ENCODE measurements at places on chromosomes 5 and 9.

- H3K27ac ChIP-seq, result peak overlapping the region; percentile 88
- DNase-seq, result no peak
- no peak overlapping the region for H3K4me3 ChIP-seq
- H3K4me1 ChIP-seq, result peaks cover 26% of the 10 kb centered on the region
Observed at GRCh38 chr9:85212209-85212608, 529.5 kb downstream of the AGTPBP1 start.

DNA sequence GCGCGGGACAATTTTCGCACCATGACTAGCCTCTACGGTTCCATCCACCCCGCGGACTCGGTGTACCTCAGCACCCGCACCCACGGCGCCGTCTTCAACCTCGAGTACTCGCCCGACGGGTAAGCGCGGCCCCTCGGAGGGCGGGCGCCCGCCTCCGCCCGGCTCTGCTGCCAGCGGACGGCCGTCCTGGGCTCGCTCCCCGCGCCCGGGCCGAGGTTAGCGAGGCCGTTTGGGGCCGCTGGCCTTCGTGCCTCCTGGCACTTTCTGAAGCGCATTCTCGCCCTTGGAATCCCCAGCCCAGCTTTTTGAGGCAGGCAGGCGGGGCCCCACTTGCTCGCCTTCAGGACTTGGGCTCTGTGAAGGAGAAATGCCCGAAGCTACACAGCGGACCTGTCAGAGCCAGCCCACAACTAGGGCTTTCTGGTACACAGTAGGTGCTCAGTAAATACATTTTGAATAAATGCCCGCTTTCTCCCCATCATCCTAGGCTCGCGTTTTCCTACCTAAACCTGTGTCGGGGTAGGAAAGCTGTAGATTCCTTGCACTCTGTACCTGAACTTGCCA, 772 bp downstream of the DCAF10 start:
- H3K27ac ChIP-seq, result peak overlapping the region; percentile 64
- DNase-seq, result no peak
- no peaks in the 10 kb centered on the region for H3K27me3 ChIP-seq
- peaks cover 8% of the 10 kb centered on the region for H3K4me1 ChIP-seq

- no peaks in the 10 kb centered on the region for H3K36me3 ChIP-seq
- no peak overlapping the region for H3K27ac ChIP-seq
- H3K4me1 ChIP-seq, result no peaks in the 10 kb centered on the region
Observed at GRCh38 chr9:134939836-134940235, 22.1 kb upstream of the FCN1 start.

- H3K4me3 ChIP-seq, result no peak overlapping the region
- DNase-seq, result no peak
- H3K27ac ChIP-seq, result peak overlapping the region; percentile 100
Observed at GRCh38 chr5:1331861-1332405, 13.0 kb downstream of the CLPTM1L start.

- H3K27ac ChIP-seq, result no peak overlapping the region
- no peak overlapping the region for H3K4me3 ChIP-seq
- no peaks in the 10 kb centered on the region for H3K36me3 ChIP-seq
- no peaks in the 10 kb centered on the region for H3K27me3 ChIP-seq
- H3K4me1 ChIP-seq, result peaks cover 3% of the 10 kb centered on the region
Observed at GRCh38 chr5:169178754-169179153, 122.2 kb downstream of the SLIT3 start.

DNA sequence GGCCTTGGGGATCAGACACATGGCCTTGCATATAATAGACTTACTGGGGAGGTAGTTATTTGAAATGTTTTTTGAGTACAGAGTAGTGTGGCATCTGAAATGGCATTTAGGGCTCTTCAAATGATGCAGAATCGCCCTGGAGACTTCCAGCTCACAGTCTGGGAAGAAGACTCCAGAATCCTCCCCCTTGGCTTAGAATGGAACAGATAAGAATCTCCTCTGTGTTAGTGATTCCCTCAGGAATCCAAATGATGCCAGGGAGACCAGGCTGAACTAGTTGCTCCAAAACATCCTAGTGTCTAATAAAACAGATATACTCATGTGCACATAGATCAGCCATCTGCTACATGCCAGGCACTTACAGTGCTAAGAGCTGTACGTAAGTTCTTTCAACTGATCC, 38.6 kb upstream of the SMC5 start:
- no peak overlapping the region for H3K4me3 ChIP-seq
- H3K27me3 ChIP-seq, result no peaks in the 10 kb centered on the region

DNA sequence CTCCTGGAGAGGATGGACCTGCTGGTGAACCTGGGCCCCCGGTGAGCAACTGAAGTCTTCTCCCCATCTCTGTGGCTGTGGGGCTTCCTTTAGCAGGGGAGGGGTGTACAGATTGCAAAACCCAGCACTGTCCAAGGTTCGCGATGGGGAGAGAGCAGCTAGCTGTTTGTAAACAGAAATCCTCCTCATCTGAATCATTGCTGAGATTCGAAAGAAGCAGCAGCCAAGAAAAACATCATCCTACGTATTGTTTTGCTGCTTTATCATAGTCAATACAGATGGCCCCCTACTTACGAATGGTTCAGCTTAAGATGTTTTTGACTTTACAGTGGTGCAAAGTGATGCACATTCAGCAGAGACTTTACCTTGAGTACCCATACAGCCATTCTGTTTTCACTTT, 80.0 kb upstream of the TGFBR1 start:
- H3K36me3 ChIP-seq, result no peaks in the 10 kb centered on the region
- peaks cover 12% of the 10 kb centered on the region for H3K4me1 ChIP-seq
- no peak overlapping the region for H3K4me3 ChIP-seq
- DNase-seq, result no peak
- no peak overlapping the region for H3K27ac ChIP-seq

DNA sequence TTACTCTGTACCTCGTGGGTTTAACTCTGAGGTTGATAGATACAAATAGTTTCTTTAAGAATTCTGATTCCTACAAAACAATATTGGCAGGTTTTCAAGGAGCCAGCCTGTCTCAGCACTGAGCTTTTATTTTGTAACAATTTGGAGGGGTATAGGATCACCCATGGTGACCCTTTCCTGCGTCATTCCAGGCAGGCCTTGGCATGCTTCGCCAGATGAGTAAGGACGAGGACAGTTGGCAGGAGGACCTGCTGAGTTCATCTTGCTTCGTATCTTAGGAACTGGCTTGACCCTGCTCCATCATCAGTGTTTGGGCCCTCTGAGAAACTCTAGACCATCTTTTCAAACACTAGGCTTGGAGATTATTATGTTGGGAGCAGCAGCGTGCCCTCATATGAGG, 17.9 kb downstream of the ZNF462 start:
- no peaks in the 10 kb centered on the region for H3K27me3 ChIP-seq
- H3K27ac ChIP-seq, result peak overlapping the region; percentile 79
- H3K4me1 ChIP-seq, result peaks cover 78% of the 10 kb centered on the region
- DNase-seq, result peak; percentile 87

DNA sequence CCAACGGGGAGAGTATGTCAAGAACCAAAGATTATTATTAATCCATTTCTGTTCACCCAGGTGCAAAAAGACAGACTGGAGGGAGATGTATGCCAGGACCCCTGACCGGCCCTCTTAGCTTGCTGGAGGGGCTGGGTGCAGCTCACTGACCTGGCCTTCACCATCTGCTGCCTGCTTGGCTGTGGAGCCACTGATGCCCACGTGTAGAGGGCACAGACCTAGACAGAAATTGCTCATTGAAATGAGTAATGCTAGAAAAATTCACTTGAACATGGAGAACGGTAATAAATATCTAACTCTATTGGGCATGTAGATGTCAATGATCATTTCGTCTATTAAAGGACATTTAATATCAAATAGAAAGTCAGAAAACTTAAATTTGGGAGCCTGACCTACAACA, 58.8 kb upstream of the ERCC6L2 start:
- H3K4me1 ChIP-seq, result peaks cover 20% of the 10 kb centered on the region
- H3K36me3 ChIP-seq, result no peaks in the 10 kb centered on the region
- peak overlapping the region; percentile 40 for H3K27ac ChIP-seq
- H3K27me3 ChIP-seq, result no peaks in the 10 kb centered on the region
- no peak for DNase-seq

- no peak for DNase-seq
- H3K27ac ChIP-seq, result no peak overlapping the region
- no peak overlapping the region for H3K4me3 ChIP-seq
Observed at GRCh38 chr9:117835798-117836197, 131.6 kb downstream of the TLR4 start.

DNA sequence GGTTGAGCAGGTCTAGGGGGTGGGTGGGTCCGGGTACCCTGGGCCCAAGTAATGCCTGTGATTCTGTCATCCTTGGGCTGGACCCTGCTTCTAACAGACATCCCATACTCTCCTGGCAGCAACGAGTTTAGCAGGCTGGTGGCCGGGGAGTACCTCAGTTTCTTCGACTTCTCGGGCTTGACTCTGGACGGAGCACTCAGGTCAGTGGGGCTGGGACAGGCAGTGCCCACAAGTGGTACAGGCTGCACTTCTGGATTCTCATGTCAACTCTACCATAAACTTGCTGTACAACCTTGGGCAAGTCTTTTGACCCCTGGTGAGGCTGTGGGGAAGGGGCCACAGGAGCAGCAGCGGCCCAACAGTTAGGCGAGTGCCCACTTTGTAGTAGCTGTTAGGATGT, 21.8 kb downstream of the PSD2 start:
- no peak overlapping the region for H3K4me3 ChIP-seq
- no peak overlapping the region for H3K27ac ChIP-seq
- H3K27me3 ChIP-seq, result peaks cover 8% of the 10 kb centered on the region
- peak; percentile 37 for DNase-seq

GRCh38 chr5:124951661-124952060, 205.2 kb upstream of the ZNF608 start:
- no peaks in the 10 kb centered on the region for H3K27me3 ChIP-seq
- no peaks in the 10 kb centered on the region for H3K4me1 ChIP-seq
- H3K27ac ChIP-seq, result no peak overlapping the region

DNA sequence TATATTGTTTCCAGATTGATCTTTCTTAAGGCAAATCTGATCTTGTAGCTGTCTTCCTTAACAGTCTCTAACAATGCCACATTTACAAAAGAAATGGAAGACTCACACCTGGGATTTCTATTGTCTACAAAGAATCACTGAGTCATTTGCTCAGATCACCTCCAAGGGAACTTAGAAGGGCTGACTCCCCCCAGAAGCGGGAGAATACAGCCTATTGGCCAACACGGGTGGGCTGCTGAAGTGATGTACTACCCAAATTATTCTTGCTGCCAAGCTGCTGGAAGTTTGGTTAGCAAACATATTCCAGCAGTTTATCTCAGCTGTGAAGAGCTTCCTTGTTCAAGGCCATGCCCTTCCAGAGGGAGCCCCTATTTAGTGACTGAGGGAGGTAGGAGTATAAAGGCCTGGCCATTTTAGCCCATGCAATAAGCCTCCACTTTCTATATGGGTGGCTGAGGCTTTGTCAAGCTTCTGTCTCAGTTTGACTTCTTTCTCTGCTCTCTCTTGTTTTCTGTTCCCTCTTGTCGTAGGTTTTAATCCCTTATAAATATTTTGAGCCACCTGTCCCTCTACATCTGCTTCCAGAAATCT, 379.4 kb downstream of the PRR16 start:
- no peak for DNase-seq
- H3K4me1 ChIP-seq, result no peaks in the 10 kb centered on the region
- peaks cover 5% of the 10 kb centered on the region for H3K27me3 ChIP-seq
- H3K27ac ChIP-seq, result no peak overlapping the region
- no peaks in the 10 kb centered on the region for H3K36me3 ChIP-seq

DNA sequence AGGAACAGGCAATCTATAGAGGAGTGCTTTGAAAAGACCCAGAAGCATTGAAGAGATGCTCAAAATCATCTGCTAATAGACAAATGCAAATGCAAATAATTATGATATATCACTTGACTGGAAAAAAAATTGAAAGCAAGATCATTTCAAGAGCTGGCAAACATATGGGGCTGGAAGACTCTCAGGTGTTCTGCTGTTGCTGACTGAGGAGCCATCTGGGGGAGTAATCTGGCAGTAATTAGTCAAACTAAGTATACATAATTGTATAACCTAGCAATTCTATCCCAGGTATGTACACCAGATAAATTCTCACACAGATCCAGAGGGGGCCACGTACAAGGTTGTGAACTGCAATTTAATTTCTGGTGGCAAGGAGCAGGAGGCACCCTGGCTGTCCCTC, 4.6 kb upstream of the HMHB1 start:
- H3K4me3 ChIP-seq, result no peak overlapping the region
- no peak overlapping the region for H3K27ac ChIP-seq
- DNase-seq, result no peak

DNA sequence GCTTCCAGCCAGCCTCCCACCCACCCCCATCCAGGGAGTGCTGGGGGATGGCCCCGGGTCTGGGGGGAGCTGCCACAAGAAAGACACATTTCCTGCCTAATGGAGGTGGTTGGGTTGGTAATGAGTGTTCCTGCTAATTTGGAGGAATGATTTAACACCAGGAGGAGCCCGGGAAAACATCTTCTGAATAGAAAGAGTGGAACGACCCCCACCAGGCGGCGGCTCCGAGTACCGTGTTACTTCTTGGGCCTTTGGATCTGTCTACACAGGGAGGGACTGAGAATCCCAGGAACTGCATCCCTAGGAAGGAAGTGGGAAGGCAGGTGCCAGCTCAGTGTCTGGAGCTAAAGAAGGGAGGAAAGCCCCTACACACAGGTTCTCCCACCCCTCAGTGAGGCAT, 64.6 kb downstream of the TSPAN17 start:
- H3K4me3 ChIP-seq, result no peak overlapping the region
- no peaks in the 10 kb centered on the region for H3K4me1 ChIP-seq
- H3K36me3 ChIP-seq, result no peaks in the 10 kb centered on the region
- no peak overlapping the region for H3K27ac ChIP-seq
- DNase-seq, result no peak

DNA sequence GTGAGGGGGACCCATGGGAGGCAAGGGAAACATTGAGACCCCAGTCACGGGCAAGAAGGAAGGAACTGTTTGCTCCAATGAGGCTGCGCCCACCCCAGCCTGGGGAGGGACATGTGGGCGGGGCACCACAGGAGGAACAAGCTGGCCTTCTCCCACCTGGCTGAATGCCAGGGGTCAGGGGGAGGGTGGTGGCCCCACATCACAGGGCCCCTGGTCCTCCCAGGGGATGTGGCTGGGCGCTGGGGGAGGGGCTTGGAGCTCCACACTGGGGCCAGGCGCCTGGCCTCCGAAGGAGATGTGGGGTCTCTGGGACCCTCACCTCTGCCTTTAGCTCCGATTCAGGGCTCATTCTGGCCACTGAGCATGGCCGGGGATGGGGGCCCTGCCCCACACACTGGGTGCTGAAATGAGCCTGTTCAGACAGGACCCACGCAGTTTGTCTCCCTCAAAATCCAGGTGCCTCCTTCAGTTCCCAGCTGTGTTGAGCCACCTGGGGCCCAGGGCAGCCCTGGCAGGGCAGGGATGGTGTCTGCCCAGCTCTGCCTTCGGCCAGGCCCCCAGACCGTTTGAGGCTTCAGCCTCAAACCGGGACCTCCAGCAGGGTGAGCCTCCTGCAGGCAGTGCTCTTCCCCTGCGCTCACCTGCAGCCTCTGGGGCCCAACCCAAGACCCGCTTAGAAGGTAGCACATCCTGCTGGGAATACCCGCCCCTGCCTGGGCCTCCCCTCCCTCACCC, 33.2 kb upstream of the NOTCH1 start:
- peaks cover 4% of the 10 kb centered on the region for H3K4me1 ChIP-seq
- no peaks in the 10 kb centered on the region for H3K27me3 ChIP-seq
- no peak overlapping the region for H3K4me3 ChIP-seq
- no peaks in the 10 kb centered on the region for H3K36me3 ChIP-seq
- DNase-seq, result no peak
- H3K27ac ChIP-seq, result no peak overlapping the region

- peaks cover 3% of the 10 kb centered on the region for H3K4me1 ChIP-seq
- H3K36me3 ChIP-seq, result no peaks in the 10 kb centered on the region
- no peak for DNase-seq
- H3K4me3 ChIP-seq, result no peak overlapping the region
- no peaks in the 10 kb centered on the region for H3K27me3 ChIP-seq
Observed at GRCh38 chr9:81847181-81847915, 80.9 kb upstream of the SPATA31D4 start.

- H3K4me3 ChIP-seq, result no peak overlapping the region
- no peak overlapping the region for H3K27ac ChIP-seq
- H3K27me3 ChIP-seq, result no peaks in the 10 kb centered on the region
- DNase-seq, result no peak
- H3K36me3 ChIP-seq, result peaks cover 22% of the 10 kb centered on the region
Observed at GRCh38 chr9:2122299-2122698, 107.2 kb downstream of the SMARCA2 start.
